ENCODE measurements at places on chromosomes 3 and 15. TPM values are rescaled to one million over a fixed set of nuclear protein-coding genes. Genes with fewer than 3 reads are reported as not detected.

DNA sequence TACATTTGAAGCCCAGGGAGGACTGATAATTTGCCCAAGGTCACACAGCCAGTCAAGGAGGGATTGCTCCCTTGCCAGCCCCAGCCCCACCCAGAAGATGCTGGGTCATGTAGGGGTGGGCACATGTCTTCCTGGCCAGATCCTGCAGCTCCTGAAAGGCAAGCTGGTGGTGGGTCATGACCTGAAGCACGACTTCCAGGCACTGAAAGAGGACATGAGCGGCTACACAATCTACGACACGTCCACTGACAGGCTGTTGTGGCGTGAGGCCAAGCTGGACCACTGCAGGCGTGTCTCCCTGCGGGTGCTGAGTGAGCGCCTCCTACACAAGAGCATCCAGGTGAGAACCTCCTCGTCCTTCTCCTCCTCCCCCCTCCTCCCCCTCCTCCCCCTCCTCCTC is 13.2 kb downstream of the ISG20 start:
- no peak for DNase-seq

GRCh38 chr3:17687566-17687965 is 54.9 kb downstream of the TBC1D5 start:
- DNase-seq: no peak

The GALNT15 gene
- 57.6 TPM for total RNA-seq

DNA sequence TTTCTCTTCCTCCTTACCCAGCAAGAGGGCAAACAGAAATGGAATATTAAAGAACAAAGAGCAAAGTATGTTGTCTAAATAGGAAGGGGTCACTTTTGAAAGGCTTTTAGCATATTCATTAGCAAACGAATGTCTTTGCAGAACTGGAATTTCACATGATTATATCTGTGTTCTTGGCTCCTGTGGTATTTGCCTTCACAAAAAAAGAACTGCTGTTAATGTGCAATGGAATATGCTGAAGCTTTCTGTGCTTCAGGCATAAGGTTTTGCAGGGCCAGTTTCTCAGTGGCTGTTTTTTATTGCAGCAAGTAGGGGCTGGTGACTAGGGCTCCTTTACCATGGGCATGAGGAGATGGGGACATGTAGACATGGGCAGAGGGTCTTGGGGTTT is 173.4 kb downstream of the USP13 start:
- no peak for DNase-seq

DNA sequence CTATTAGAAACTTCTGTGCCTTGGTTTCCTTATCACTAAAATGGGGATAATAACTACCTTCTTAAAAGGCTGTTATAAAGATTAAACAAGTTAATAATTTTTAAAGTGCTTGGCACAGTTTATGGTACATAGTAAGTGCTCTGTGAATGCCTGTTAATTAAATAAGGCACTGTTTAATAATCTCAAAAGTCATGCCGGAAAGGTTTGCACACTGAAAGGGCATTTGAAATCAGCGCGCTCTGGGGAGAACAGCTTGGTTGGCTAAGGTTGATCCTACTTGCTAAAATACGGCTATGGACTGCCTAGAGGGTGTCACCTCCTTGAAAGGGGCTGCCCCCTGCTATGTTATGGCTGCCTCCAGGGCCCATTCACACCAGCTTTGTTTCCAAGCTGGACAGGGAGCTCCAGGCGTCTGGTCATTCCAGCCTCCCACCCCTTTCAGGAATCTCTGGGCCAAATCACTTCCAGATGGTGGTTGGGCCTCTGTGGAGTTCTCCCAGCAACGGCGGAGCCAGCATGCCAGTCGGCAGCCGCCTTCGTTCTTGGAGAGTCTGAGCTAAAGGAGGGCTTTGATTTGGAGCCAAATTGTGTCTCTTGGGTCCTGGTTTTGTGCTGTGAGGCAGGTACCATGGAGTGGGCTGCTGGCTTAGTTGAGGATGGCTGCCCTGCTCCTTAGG is 5.9 kb downstream of the FLNB start:
- DNase-seq: no peak

The CFAP161 gene
- not detected for total RNA-seq

The FSTL1 gene
- 77.5 TPM for total RNA-seq

DNA sequence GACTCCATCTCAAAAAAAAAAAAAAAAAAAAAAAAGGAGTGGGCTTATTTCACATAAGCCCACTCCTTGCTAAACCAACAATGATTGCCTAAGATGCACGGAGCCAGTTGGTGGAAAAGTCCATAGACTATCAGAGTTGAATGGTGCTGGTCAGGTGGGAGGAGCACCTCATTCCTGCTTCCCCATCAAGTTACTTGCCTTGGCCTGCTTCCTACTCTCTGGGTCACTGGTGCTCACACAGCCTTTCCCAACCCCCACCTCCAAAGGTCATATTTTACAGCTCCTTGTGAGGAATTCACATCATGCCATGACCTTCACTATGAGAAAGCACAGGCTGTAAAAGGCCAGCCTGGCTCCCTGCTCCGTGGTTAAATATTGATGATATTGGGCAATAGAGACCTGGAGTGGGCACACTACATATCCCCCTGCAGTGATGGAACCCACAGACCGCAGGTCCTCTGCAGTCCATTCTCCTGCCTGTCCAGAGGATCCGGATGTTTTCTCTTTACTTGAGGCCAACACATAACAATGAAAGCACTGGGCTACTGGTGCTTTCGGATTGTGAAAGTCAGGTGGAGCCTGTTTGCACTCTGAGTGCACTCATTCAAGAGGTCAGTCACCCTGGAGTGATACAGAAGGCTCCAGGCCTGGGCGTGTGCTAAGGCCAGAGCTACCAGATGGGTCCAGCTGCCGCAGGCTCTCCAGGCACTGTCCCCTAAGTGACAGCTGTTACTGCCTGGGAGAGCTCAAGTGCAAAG is at the start of gene SLC51B:
TSS of gene SLC51B (plus strand) at position 664 of the 758 bp plus-strand sequence. CDS start 4,618 bp downstream, outside the sequence.
- DNase-seq: no peak

The EPHB1 gene
- 2.4 TPM for total RNA-seq

The MEX3B gene
- total RNA-seq: 1.4 TPM

DNA sequence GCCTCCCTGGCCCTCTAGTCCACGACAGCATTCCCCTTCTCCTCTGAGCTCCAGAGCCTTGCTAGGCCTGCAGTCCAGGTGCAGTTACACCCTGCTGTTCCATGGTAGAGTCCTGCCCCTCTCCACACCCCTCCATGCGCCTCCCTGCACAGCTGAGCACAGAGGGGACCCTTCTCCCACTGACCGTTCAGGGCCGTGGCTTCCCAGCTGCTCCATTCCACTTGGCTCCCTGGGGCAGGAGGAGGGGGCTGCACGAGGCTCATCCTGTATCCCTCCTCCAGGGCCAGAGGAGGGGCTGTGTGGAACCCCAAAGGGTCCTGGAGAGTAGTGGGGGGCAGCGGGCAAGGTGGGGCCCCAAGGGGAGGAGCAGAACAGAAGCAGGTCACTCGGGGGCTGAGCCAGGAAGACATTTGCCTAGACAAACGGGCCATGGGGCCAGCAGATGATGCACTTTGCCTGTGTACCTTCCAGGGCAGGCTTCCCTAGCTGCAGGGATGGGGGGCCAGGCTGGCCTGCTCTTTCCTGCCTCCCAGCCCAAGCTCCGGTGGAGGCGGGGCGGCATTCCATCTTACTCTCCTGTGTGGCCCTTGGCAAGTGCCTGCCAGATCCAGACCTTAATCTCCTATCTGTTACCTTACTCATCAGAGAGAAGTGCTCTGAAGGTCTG is 20.7 kb upstream of the GOLGA6C start:
- DNase-seq: no peak

- DNase-seq: no peak
Observed at GRCh38 chr15:91110407-91110806, 10.3 kb downstream of the SV2B start.

DNA sequence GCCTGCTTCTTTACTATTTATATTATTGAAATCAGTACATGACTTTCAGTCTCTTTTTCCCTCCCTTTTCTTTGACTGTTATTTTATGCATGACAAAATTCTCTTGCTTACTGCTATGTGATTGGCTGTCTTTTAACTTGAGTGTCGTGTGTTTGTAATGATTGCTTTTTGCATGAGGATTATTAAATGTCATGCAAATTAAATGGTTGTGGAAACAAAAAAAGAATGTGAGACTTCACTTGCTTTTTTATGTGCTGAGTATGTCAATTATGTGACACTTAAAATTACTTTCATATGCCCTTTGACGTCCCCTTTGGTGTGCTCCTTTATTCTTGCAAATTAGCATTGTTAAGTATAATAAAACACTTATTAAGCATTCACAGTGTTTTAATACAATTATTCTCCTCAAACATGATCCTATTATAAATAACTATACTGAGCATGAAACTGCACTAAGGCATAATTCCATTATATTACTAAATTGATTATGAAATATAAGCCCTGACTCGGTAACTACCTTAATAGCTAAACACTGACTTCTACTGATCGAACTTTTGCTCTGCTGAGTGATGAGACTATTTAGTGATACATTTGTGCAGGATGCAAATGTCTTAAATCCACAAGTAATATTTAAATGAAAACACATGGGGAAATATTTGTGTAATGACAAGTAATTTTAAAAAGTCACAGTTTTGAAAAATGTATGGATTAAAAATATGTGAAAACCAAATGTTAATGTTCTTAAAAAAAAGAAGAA is 401.7 kb downstream of the NLGN1 start:
- no peak for DNase-seq

DNA sequence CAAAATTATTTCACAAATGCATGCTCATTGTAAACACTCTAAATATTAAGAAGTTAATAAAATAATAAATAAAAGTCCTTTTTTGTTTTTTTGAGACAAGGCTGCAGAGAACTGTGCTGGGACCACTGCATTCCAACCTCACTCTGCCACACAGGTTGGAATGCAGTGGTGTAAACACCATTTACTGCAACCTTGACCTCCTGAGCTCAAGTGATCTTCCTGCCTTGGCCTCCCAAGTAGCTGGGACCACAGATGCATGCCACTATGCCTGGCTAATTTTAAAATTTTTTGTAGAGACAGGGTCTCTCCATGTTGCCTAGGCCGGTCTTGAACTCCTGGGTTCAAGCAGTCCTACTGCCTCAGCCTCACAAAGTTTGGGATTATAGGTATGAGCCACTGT is 578.4 kb downstream of the ZIC1 start:
- DNase-seq: no peak
